ENCODE measurements at places on chromosomes 12 and 14.
A peak's percentile ranks its signal among the peaks of the same experiment; 100 is the strongest.

GRCh38 chr12:89863493-89863938 is 154.9 kb upstream of the ATP2B1 start:
- ATAC-seq: peak; percentile 52

GRCh38 chr14:35212471-35213142 is 79.6 kb upstream of the PSMA6 start:
- ATAC-seq: no peak

- no peak for ATAC-seq
These were observed 39.1 kb downstream of the TSPAN9 start for GRCh38 chr12:3116106-3116844.

DNA sequence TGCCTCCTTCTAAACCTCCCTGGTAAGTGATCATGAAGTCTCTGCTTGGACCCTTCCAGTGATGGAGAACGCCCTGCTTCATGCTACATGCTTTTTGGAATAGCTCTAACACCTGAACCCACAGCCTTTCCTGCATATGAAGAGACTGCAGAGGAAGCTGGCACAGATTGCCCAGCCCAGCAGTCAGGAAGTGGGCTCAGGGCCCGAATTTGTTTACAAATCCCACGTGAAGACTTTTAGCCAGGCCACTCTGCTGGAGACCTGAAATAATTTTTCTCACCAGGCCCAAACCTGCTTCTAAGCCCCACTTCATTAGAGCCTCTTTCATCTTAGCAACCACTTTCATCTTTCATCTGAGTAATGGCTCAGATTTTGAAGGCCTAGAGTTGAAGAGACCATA is 22.9 kb downstream of the RTN1 start:
- ATAC-seq: no peak

DNA sequence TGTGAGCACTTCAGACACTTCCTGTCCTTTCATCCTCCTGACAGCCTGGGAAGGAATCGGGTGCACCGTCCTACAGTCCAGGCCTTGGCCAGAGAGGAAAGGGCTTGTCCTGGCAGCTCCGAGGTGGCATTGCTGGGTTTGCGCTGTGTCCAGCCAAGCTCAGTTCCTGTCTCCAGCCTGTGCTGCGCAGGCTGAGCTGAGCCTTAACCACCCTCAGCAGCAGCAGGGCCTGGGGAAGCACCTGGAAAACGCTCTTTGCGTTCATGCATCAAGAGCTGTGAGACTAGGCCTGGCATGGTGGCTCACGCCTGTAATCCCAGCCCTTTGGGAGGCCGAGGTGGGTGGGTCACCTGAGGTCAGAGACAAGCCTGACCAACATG is 33.7 kb upstream of the EML1 start:
- peak; percentile 8 for ATAC-seq

DNA sequence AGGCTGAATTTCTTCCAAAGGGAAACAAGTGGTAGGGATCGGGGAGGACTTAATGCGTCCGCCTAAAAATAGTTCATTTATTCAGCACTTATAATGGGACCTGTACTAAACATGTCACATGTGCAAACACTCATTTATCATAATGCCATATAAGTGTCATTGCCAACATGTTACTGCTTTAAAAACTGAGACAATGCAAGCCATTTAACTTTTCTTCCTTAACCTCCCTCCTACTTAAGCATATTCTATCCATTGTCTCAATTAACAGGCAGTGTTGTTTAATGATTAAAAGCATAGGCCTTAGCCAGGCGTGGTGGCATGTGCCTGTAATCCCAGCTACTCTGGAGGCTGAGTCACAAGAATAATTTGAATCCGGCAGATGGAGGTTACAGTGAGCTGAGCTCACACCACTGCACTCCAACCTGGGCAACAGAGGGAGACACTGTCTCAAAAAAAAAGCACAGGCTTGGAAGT is 13.5 kb upstream of the SCFD1 start:
- ATAC-seq: peak; percentile 83

DNA sequence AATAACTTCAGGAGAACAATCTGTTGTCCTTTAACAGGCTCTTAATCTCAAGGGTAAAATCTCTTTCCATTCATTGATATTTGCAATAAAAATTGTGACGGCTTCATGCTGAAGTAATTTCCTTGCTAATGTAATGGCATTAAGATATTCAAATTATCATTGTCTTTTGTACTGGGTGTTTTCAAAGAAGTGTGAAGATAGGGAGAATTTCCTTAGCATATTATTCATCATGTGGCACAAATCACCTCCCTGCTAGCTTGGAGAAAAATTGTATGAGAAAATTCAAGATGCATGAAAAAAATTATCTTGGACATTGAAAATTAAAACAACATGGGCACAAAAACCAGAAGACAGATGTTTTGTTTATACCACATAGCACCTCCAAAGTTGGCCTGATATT is 63.6 kb upstream of the ARID2 start:
- ATAC-seq: no peak

- ATAC-seq: no peak
These were observed 278.7 kb downstream of the ITPR2 start for GRCh38 chr12:26554332-26554731.

- ATAC-seq: no peak
These were observed 21.5 kb upstream of the SLC25A3 start for GRCh38 chr12:98572010-98572409.
